ENCODE measurements at places on chromosomes 12 and 14.

GRCh38 chr12:19036673-19037357 is 92.7 kb upstream of the PLEKHA5 start:
- DNase-seq = no peak

- no peak for DNase-seq
Measured at GRCh38 chr12:103645202-103645601, 58.1 kb downstream of the STAB2 start.

DNA sequence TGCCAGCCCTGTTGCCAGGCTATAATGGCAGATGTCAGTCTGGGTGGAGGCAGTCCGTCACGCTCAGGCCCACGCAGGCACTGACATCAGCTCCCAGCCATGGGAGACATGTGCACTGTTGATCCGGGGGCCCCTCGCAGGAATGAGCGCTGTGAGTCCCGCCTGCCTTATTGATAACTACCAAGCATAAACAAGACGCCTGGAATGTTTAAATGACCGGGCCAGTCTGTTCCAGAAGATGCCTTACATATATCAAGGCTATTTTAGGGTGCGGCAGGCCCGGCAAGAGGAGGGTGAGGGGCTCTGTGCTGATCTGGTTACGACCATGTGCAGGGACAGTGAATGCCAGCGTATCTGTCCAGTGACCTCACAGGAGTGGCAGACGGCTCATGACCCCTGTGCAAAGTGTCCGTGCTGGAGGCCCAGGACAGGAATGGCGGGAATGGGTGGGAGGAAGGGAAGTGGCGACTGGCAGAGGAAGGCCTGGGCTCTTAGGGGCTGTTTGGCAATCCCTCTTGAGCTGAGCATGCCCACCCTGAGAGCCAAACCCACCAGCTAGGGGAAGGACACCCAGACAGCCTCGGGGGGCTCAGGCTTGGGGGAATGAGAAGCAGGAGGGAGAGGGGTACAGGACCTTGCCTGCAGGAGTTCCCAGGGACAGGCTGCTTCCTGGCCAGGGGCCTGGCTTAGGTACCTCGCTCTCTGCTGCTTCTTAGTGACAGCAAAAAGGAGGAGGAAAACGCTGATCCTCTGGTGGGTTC is 49.3 kb downstream of the DLK1 start:
- no peak for DNase-seq

GRCh38 chr12:6314776-6315175 is 4.3 kb downstream of the PLEKHG6 start:
- no peak for DNase-seq

- no peak for DNase-seq
Measured at GRCh38 chr12:3250034-3250433, 172.9 kb downstream of the TSPAN9 start.

- no peak for DNase-seq
Measured at GRCh38 chr12:119788786-119789185, 88.3 kb downstream of the CIT start.

DNA sequence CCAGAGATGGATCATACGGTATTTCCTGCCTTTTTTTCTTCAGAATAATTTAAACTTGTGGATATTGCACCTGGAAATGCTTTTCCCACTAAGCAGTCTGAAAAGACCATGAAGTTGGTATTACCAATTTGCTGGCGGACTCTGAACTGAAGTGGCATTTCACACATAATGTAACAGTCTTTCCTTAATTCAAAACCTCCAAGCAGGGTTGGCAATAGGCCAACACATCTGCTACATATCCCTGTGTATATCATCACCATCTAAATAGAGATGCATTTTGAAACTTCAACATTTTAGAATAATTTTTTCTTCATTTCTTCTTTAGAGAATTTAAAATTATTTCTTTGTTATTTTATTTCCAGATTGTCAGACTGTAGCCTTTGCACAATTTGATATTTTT is 100.5 kb downstream of the TSPAN8 start:
- no peak for DNase-seq

DNA sequence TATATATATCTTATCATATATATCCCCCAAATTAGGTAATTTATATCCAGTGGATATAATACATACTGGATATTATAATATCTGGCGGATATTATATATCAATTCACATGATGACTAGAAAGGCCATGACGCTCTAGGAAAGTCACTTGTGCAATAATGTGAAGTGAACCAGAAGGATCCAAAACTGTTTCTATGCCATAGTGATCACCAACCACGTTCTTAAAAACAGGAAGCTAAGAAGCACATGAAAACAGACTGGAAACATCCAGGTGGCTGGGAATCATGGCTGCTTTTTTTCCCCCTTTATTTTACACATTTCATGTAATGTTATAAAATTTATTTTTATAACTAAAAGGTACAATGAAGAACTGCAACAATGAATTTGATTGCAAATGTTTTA is 1.4 kb downstream of the GUCY2C start:
- no peak for DNase-seq

GRCh38 chr14:34614638-34615037 is 15.3 kb downstream of the SNX6 start:
- DNase-seq = no peak

DNA sequence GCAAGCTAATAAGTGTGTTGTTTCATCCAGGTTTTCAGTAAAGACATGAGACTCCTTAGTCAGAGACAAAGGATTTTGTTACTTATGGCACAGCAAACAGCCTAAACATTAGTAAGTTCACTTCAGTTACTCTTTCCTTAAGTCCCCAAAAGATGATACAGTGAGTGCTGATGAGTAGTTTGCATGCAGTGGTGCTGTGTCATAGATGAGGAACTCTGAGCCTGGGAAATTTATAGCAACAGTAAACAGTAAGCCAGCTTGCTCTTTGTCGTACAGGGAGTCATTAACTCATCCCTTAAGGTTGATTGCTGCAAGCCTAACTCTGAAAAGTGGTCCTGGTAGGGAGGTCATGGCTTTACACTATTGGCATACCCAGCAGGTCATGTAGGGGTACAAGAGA is 208.6 kb upstream of the OR4E1 start:
- DNase-seq = no peak

- DNase-seq = no peak
Measured at GRCh38 chr12:79071498-79071897, 206.9 kb downstream of the SYT1 start.

DNA sequence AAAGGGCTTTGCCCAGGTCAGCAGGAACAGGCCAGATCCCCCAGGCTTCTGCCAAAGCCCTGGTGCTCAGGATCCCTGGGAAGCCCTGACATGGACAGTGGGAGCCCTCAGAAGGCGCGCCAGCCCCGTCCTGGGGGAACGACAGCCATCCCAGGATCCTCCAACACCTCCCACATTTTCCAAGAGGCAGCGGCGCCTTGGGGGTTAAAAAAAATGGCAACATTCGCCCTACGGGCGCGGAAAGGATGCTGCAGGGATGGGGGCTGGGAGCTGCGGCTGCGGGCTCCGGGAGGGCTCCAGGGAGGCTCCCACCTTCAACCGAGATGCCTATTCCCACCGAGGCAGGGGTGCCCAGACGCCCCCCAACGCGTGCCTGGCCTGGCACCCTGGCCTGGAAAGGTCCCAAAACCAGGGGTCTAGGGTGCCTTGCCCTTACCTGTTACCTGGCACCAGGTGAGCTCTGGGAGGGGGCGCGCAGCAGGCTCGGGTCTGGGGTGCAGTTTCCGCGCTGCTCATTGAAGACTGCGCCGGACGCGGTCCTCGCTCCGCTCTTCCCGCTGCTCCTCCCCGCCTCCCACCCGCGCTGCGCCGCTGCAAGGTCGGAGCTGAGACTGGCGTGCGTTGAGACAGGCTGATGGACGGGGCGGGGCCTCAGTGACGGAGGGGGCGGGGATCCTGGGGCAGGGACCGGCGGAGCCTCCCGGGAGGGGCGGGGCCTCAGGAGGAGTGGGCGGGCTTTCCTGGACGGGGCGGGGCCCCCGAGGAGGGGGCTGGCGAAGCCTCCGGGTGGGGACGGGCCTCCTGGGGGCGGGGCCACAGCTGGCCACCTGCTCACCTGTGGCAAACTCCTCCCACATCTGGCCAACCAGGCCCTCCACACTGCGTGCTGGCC is at the start of gene ABCB9:
ABCB9 (minus strand) TSS at position 613 of the 892 bp plus-strand sequence. CDS start 6,228 bp downstream, outside the sequence.
- DNase-seq = peak; percentile 44

Measured in hypothalamus (tissue), 51 donors.